Stimulated activated CD8-positive, alpha-beta memory T cell treated with anti-CD3 and anti-CD28 coated beads, Interleukin-4, amount 100 ng/mL, for 4 hours (primary cell): ENCODE measurements at places on chromosomes 1 and 21.

- DNase-seq, result no peak
Measured at GRCh38 chr1:160672789-160673695, 26.2 kb upstream of the SLAMF1 start.

DNA sequence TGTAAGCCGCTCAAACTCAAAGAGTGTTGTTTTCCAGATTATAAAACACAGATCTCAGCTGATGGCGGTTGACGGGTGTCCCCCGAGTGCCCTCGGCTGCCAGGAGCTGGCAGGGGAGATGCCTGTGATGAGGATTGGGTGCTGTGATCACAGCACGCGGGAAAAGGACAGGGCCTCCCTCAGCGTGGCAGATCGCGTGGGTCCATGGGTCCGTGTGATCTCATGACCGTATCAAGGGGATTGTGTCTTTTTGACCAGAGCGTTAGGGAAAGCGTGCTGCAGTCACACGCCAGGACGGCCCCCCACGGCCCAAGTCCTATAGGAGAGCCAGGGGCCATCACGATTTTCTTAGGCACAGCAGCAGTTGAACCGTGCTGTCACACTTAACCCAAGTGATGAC lies 51.9 kb downstream of the PDE9A start:
- no peak for DNase-seq

GRCh38 chr1:239879321-239880170 lies 212.1 kb upstream of the FMN2 start:
- no peak for DNase-seq

DNA sequence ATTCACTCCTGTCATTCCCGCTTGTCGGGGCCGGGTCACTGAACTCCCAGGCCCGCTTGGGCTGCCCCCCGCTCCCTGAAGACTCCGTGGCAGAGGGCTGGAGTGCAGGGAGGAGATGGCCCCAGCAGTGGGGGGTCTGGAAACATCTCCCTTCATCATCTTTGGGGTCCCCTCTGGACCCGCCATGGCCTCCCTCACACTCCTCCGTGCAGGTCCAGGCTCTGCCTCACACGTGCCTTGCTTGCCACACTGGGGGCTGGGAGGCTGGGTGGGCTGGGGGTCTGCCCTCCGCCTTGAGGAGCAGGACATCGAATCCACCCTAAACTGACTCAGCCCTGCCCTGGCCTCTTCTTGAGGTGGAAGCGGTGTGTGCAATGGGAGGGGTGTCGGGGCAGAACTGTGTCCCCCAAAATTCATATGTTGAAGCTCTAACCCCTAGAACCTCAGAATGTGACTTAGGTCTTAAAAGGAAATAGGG lies 35.2 kb downstream of the POFUT2 start:
- no peak for DNase-seq

DNA sequence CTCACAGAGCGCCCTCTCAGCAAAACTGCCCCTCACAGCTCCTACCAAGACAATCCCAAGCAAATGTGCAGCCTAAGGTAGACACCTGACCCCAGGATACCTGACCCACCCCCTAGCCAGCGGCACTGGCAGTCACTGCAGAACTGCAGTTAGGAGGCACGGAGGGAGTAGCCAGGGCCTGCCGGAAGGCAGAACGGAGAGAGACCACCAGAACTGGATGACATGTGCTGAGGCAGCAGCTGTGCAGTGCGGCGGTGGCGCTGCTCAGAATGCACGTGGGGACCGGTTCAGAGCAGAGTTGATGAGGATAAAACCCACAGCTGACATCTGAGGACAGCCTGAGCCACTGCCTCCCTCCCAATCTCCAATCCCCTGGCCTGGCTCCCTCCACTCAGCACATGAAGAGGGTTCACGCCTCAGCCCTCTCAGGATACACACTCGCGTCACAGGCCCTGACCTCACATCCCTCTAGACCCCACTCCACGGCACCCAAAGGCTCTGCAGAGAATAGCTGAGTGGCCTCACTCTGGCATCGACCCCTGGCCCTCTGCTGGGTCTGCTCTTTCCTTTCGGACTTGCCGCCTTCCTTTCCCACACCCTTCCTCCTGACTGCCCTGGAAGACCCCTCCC lies 29.6 kb downstream of the UBE2G2 start:
- DNase-seq, result no peak

DNA sequence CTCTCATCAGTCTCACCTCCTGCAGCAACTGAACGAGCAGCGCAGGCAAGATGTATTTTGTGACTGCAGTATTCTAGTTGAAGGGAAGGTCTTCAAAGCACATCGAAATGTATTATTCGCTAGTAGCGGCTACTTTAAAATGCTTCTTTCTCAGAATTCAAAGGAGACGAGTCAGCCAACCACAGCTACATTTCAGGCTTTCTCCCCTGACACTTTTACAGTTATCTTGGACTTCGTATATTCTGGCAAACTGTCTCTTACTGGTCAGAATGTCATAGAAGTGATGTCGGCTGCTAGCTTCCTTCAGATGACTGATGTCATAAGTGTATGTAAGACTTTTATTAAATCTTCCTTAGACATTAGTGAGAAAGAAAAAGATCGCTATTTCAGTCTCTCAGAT lies 53.7 kb downstream of the ZBTB8A start:
- DNase-seq, result no peak

DNA sequence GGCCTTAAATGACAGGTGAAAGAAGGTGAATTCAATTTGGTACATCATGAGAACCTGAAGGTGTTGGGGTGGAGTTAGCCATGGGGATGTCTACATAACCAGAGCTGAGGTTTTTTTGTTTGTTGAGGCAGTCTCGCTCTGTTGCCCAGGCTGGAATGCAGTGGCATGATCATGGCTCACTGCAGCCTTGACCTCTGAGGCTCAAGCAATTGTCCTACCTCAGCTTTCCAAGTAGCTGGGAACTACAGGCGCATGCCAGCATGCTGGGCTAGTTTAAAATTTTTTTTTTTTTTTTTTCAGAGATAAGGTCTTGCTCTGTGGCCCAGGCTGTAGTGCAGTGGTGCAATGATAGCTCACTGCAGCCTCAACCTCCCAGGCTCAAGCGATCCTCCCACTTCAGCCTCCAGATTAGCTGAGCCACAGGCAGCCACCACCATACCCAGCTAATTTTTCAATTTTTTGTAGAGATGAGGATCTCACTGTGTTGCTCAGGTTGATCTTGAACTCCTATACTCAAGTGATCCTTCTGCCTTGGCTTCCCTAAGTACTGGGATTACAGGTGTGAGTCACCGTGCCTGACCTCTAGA lies 1.9 kb upstream of the MPZ start:
- DNase-seq, result no peak

GRCh38 chr1:1197551-1198422 lies 8.6 kb downstream of the TNFRSF18 start:
- no peak for DNase-seq

DNA sequence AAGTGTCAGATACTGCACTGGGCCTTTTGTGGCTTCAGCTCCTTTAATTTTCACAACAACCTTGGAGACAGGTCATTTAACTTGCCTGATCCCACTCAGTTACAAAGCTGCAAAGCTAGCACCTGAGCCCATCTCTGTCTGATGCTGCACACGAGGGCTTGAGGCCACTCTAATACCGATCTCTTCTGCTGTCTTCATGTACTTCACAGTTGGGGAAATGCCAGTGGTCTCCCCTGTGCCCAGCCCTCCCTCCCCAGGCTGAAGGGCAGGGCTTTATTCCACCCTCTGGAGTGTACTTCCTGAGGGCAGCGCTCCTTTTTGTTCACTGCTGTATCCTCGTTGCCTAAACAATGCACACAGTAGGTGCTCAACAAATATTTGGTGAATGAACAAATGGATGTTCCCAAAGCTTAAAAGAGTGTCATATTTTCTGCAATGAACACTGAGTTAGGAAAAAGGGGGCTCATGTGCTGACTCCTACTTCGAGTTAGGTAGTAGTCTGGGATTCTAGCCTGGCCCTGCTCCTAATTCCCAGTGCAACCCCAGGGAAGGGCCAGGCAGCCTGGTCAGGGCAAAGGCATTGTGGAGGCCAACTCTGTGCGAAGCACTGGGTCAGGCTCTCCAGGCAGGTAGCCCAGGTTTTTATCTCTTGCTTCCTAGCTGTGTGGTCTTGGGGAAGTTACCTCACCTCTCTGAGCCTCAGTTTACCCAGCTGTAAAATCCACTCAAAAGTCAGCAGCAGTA lies 1.1 kb downstream of the TMCO4 start:
- DNase-seq, result no peak
